NCI-H1092 (cell line): ENCODE measurements at places on chromosomes 16 and 17.
A peak's percentile ranks its signal among the peaks of the same experiment; 100 is the strongest.

GRCh38 chr17:29369831-29370735 is 20.1 kb upstream of the TAOK1 start:
- DNase-seq: peak; percentile 23

GRCh38 chr16:60137891-60138290 is 1403.8 kb upstream of the GOT2 start:
- no peak for DNase-seq

DNA sequence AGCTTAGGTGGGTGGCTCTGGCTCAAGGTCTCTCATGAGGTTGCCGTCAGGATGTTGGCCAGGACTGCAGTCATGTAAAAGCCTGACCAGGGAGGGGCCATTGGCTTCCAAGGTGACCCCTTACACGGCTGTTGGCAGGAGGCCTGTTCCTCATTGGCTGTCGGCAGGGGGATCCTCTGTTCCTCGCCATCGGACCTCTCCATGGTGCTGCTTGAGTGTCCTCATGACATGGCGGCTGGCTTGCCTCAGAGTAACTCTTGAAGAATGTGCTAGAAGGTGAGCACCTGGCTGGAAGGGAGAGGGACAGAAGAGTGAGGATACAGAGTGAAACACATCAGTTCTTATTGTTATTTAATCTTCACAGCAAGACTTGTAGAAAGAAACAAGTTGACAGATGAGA is 4.7 kb upstream of the RPRML start:
- no peak for DNase-seq

DNA sequence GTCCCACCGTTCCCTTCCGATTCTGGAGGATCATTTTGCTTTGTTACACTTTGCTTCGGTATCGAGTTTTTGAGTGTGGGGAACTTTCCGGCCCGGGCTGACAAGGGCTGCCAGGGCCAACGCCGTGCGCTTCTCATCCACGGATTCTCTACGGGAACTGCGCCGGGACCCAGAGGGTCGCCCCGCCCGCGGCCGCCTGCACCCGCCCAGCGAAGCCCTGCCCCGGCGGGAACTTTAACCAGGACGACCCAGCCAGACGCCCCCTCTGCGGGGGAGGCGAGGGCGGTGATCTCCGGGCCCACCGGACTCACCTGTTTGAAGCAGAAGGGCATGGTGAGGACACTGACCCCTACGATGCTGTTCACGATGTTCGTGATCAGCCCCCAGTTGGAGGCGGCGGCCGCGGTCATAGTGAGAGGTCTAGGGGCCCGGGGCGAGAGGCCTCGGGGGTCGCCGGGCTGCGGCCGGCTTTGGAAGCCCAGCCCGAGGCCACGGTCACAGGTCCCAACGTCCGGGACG is 536 bp downstream of the SLC38A10 start:
- no peak for DNase-seq

GRCh38 chr17:64500862-64501765 is 4.3 kb upstream of the POLG2 start:
- DNase-seq: no peak

- no peak for DNase-seq
These were observed 5.8 kb downstream of the ZG16B start for GRCh38 chr16:2835638-2836493.

GRCh38 chr16:29842732-29843346 is 20.2 kb downstream of the CDIPT start:
- DNase-seq: no peak

- DNase-seq: no peak
These were observed 69.9 kb upstream of the CDH5 start for GRCh38 chr16:66296591-66296990.

DNA sequence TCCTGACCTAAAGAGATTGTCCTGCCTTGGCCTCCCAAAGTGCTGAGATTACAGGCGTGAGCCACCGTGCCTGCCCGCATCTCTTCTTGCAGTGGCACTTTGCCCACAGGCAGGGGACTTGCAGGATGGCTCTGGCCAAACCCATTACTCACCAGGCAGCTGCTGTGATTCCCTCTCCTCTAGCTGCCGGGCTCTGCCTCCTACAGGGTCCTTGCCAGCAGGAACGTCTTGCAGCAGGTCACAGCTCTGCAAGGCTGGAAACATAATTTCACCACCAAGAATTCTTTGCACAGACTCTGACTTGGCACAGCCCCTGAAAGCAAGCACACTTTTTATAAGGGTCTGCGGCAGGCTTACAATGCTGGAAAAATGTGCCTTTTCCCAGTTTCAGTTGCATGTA is 20.3 kb downstream of the COX4I1 start:
- DNase-seq: no peak
